ENCODE measurements at places on chromosomes 1 and 21.

DNA sequence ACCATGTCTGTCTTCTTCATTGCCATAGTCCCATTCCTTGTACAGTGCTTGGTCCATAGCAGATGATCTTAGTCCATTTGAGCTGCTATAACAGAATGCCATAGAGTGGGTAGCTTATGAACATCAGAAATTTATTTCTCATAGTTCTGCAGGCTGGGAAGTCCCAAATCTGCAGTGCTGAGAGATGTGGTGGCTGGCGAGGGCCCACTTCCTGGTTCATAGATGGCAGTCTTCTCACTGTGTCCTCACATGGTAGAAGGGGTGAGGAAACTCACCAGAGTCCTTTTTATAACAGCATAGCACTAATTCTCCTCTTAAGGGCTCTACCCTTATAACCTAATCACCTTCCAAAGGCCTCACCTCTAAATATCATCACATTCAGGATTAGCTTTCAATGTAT is 23.1 kb upstream of the RAP1A start:
- DNase-seq = no peak

- DNase-seq = no peak
These were observed 8.4 kb downstream of the ZBTB7B start for GRCh38 chr1:155011004-155011416.

DNA sequence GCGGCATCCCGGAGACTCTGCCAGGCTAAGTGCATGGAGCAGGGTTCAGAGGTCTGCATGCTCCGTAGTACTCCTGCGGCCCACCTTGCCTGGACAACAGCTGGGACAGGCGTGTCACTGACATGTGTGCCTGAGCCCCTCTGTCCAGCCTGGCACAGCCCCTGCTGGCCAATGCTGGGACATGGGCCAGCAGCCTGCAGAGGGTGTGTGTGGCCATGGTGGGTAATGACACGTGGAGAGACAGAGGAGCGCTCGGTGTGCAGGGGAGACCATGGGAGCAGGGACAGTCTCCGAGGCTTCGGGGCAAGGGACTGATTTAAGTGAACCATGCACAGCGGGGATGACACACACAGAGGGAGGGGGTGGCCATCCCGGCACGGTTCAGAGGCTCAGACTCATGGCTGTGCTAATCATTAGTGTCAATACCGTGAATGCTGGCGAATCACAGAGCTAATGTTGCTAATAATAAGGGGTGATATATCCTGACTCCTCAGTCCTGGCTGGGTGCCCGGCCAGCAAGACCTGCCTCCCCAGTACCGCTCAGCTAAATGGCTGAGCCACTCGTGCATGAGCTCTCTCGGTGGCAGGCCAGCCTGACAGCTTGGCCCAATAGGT is 41.5 kb downstream of the IGSF21 start:
- DNase-seq = no peak

GRCh38 chr1:153248176-153248879 is 11.2 kb upstream of the LORICRIN start:
- no peak for DNase-seq

Measured in activated gamma-delta T cell (primary cell).